HCEC 1CT (cell line): ENCODE measurements at places on chromosomes 4 and X.

DNA sequence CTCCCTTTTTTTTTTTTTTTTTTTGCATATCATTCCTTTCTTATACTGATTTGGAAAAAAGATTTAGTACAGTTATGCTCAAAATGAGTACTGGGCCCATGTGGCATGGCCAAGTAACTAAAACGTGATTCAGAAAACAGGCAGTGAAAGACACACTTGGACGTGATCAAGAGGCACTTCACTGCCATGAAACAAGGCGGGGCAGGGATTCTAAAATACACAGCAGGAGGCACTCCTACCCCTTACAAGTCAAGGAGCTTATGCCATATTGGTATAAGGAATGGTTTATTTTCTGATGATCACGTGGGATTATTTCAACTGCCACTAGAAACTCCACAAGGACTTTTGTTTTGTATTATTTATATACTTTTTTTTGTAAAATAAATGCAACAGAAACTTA, 72.0 kb downstream of the CHST7 start:
- no peak for DNase-seq

- DNase-seq, result no peak
Measured at GRCh38 chr4:180947425-180947824, 1295.8 kb upstream of the TENM3 start.

GRCh38 chr4:6663596-6664393, 23.3 kb downstream of the MRFAP1 start:
- DNase-seq, result no peak

GRCh38 chrX:51144828-51145442, 187.7 kb upstream of the NUDT10 start:
- DNase-seq, result no peak

- peak; percentile 78 for DNase-seq
Measured at GRCh38 chr4:123785538-123785937, 388.9 kb downstream of the SPRY1 start.

DNA sequence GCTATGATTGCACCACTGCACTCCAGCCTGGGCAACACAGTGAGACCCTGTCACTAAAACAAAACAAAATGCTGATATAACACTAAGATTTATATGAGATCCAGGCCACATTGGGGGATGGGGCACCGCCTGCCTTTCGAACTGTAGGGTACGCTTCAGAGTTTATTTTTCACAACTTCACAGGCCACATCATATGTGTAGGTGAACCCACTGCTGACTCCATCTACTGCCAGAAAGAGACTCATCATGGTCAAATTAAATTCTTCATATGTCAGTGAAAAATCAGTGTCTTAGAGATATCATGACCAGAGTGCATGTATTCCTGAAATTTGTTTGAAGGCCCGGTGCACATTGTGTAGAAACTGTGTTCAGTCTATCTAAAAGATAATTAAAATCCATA, 121.8 kb downstream of the GPR143 start:
- DNase-seq, result no peak

GRCh38 chrX:3346501-3347259, at the start of gene MXRA5:
TSS of gene MXRA5 (minus strand) at chrX:3346652. CDS start at chrX:3343833, 2,819 bp downstream.
- no peak for DNase-seq

GRCh38 chr4:150722908-150723362, 141.0 kb downstream of the MAB21L2 start:
- no peak for DNase-seq

DNA sequence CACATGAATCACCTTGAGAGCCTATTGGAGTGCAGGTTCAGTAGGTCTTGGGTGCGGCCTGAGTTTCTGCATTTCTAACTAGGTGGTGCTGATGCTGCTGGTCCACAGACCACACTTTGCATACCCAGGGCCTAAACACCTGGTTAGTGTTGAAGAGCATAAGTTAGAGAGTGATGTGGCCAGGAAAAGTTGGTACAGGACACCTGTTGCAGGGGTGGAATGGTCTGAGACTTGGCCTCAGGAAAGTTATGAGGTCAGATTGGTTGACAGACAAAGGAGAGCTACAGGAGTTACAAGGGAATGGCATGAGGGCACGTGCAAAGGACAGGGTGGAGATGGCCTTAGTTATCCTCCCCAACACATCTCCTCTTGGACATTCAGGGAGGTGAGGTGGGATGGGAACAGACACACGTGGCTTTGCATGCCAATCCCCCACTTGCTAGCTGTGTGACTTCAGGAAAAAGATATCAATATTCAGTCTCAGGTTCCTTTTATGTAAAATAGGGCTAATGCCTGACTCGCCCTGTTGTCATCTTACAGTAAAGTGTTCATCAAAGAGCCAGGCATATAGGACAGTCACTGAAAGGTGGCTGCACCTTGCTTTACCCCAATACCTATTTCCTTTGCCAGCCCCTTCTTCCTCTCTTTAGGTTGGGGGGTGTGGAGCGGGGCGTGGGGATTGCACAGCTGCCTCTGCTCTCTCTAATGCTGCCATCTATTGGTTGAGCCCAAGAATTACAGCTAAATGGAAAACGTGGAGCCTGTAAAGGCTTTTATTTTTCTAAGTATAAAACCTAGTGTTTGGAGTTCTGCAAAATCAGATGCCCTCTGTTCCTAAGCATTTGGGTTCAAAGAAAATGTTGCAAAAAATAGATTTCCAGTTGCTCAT, 47.5 kb downstream of the ATG4A start:
- no peak for DNase-seq

DNA sequence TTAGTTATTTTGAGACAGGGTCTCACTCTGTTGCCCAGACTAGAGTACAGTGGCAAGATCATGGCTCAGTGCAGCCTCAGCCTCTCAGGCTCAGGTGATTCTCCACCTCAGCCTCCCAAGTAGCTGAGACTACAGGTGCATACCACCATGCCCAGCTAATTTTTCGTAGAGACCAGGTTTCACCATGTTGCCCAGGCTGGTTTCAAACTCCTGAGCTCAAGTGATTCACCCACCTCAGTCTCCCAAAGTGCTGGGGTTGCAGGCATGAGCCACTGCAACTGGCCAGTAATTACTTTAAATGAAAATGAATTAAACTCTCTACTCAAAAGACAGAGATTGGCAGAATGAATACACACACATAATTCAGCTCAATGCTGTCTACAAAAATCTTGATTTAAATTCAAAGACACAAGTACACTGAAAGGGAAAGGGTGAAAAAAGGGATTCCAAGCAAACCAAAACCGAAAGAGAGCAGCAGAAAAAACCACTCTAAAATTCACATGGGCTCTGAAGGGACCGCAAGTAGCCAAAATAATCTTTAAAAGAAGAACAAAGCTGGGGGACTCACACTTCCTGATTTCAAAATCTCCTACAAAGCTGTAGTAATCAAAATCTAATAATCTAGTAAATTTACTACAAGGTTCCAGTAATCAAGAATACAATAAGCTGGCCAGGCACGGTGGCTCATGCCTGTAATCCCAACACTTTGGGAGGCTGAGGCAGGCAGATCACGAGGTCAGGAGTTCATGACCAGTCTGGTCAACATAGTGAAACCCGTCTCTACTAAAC, 11.8 kb upstream of the SPON2 start:
- DNase-seq, result no peak

- no peak for DNase-seq
Measured at GRCh38 chr4:136643416-136643815, 888.9 kb downstream of the PCDH18 start.

DNA sequence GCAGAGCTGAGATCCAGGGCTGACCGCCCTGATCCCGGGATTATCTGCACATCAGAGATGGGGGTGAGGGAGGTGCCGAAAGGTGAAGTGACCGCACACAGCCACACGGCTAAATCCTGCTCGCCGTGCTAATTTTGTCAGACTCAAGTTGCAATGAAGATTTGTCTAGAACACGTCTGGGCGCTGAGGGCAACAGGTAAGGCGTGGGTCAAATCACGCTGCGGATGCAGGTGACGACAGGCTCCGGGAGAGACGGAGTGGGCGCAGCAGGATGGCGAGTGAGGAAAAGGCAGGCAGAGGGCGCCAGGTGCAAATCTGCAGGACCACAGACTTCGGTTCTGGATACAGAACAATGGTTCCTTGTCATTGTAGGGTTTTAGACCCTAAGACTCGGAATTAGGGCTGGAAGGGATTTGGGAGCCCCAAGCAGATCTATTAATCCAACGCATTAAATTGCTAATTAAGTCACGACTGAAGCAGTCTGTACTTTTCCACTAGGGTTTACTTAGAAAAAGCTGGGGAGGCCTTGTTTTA, 1.9 kb upstream of the TBC1D14 start:
- DNase-seq, result peak; percentile 3

DNA sequence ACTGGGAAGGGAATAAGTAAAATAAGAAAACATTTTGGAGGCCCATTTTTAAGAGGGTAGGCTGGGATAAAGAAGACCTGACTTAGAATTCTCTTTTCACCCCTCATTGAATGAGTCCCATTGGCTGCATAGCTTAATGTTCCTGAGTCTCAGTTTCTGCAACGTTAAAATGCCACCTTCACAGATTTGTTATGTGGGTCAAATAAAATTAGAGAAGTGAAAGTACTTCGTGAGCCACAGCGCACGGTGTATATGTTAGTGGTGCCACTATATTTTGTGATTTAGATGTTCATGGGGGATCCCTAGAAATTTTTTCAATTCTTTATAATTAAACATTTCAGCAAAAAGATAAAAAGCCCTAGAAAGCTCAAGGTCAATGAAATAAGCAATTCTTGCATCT, 109.2 kb upstream of the HS3ST1 start:
- DNase-seq, result no peak

DNA sequence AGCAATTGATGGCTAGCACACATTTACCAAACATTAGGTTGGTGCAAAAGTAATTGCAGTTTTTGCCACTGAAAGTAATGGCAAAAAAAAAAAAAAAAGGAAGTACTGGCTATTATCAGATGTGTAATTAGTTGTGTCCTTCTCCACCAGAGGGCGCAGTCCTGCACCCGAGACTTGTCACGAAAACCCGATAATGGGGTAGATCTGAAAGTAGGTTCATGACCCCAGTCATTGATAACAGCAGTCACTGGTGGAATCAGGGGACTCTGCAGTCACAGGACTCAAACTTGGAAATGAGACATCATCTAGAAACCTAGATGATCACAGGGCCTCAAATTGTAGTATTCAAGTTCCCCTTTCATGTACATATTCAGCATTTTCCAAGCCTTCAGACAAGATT, 13.1 kb upstream of the ACOT9 start:
- peak; percentile 49 for DNase-seq

DNA sequence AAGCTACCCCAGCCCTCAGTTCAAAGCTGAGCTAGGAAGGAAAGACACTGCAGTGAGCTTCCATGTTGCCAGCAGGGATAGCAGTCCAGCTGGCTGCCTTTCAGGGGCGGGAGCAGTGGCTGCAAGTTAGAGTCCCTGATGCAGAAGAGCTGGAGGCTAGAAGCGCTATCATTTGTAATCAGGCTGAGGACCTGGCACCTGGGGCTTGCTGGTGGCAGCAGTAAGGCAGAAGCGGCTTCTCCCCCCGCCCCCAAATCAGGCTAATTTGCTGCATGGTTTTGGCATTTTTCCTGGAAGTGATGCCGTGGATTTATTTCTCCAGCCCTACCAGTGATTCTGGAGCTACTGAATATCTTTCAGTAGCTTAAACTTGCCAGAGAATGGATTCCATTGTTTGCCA, 203.3 kb downstream of the CLCN4 start:
- no peak for DNase-seq

- no peak for DNase-seq
Measured at GRCh38 chrX:84123585-84123984, 64.4 kb downstream of the RPS6KA6 start.

GRCh38 chrX:123590842-123591486, 141.9 kb downstream of the THOC2 start:
- peak; percentile 3 for DNase-seq

DNA sequence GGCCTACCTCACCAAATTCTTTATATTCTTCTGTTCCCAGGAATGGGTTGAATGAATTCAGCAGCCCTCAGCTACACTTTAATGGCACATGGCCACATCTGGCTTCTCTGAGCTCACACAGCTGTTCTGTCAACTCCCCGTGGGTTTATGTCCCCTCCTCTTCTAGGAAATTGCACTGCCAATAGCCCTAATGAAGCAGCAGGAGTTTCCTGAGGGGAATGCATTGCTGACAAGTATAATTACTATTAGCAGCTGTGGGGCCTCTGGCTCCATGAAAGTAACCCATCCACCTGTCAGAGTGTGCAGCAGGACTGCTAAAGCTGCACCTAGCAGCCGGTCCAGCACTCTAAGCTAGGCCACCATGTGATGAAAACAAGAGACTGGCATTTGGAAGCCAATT, 50.3 kb downstream of the FTHL17 start:
- no peak for DNase-seq

DNA sequence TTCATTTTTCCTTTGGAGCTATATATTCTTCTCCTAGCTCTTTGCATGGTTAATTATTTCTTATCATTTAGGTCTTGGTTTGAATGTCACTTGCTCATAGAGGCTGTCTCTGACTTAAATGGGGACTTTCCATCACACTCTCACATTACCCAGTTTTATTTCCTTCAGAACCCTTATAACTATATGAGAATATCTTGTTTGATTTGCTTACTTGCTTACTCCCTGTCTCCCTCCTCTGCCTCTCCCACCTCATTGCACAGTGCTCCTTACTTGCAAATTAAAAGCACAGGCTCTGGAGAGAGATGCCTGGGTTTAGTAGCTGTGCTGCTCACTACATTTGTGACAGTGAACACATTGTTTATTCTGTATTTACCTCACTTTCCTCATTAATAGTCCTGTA, 174.6 kb downstream of the SOWAHB start:
- DNase-seq, result peak; percentile 35

GRCh38 chr4:53654300-53654758, 63.0 kb upstream of the LNX1 start:
- peak; percentile 2 for DNase-seq

DNA sequence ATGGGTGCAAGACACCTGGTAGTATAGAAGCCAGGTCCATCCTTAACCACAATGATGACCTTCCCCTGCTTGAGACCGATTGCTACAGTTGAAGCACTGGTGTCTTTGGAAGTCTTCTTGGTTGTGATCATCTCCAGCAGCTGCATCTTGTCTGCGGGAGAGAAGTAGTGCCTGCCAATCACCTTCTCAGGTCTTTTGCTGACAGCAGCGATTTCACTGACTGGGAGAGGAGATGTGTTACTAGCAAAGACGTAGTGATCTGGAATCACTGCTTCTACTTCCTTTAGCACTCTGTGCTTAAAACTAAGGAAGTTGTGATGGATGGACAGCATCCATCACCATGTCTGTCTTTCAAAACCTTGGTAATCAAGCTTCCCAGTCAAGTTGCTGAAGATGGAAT, 25.9 kb downstream of the CPE start:
- DNase-seq, result no peak

- DNase-seq, result no peak
Measured at GRCh38 chr4:8164687-8165086, 6.1 kb upstream of the ABLIM2 start.

- DNase-seq, result no peak
Measured at GRCh38 chr4:172245516-172245915, 432.3 kb downstream of the GALNTL6 start.

GRCh38 chrX:140672840-140673731, 36.5 kb upstream of the LINC00632 start:
- DNase-seq, result no peak

DNA sequence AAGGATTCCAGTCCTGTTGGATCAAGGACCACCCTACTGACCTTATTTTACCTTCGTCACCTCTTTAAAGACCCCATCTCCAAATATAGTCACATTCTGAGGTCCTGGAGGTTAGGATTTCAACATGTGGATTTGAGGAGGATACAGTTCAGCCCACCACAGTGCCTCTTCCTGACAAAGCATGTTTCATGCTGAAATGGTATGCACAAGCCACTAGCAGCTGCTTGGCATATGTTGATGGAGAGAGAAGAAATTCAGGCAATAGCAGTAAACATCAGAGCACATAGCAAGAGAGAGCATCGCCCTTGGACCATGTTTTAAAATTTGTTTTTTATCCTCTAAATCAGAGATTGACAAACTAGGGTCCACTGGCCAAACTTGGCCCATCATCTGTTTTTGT, 172.1 kb downstream of the PRKX start:
- DNase-seq, result no peak

GRCh38 chrX:14056206-14056605, 26.5 kb upstream of the GEMIN8 start:
- DNase-seq, result no peak
